ENCODE measurements at places on chromosomes 7 and 10.
A peak's percentile ranks its signal among the peaks of the same experiment; 100 is the strongest.

DNA sequence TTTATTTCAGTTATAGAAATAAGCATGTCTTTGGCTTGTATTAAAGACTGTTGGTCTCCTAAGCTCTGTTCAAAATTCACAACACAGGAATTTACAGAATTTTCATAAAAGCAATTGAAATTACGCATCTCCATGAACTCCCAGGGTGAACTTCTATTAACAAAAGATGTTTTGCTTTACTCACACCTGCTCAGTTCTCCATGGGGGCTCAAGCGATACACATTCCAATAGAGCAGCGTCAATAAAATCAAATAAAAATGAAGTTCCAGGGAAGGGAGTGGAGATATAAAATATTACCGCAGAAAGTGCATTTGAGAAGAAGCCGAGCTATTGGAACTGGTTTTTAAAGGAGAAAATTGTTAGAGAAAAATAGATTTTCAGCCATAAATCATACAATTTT lies 41.5 kb upstream of the ZNF438 start:
- no peak for DNase-seq

DNA sequence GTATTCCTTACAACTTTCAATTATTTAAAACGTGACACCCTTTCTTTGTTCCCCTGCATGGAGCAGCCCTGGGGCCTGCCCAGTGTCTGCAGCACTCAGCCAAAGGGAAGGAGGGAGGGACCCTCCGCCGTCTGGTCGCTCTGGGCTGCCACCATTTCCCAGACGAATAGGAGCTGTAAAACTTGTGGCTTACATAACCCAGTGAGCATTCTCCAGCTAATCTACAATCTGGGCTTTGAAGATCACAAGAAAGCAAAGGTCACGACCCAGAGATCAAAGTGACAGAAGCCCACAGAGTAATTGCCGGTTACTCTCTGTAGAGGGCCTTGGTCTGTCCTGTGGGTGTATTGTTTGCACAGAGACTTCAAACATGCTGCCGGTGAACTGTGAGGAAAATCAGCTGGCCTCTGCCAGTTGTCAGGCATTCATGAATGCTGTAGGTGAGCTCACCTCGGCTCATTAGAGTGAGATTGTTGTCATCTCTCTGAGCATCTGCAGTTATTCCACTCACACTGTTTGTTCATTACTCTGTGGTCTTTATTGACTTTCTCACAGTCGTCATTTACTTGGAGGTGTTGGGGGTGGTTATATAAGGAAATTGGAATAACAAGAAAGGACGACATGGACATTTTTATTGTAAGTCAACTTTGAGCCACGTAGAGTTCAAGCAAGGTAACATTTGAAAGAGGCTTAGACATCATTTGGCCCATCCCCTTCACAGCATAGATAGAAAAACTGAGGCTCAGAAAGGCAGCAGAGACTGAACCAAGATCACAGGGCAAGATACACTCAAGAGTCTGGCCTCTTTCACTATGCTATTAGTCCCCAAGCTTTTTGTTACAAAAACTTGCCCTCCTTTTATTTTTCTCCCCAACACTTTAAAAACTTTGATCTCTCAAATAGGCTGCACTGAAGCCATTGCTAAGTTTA lies 619.8 kb downstream of the LRMDA start:
- no peak for DNase-seq

GRCh38 chr10:73931767-73932619 lies 21.1 kb downstream of the PLAU start:
- DNase-seq = peak; percentile 58

DNA sequence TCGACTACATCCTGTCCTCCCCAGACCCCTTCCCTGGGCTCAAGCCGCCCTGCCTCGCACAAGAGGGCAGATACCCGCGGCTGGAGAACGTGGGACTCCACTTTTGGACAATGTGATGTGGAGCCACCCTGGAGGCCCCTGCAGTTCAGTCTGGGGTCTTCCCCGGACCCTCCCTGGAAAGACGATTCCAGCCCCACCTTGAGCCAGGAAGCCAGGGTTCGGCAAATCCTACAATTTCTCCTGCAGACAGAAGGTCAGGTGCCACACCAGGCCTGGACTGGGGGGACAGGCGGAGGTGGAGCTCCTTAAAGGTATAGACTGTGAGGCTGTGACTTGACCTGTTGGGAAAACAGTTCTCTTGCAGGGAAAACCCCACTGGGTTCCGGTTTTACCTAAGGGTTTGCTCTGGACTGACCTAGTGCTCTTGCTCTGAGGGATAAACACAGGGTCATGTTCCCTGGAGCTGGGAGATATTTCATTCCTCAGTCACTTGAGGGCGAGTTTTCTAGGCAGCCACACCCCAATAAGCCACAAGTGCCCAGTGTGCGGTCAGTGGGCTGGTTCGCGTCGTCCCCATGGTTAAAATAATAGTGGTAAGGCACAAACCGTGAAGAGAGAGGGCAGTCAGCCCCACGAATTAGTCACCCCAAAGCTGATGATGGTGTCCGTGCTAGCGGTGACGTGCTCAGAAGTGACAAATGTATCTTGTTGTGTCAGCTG lies 1.6 kb downstream of the FOXL3 start:
- DNase-seq = no peak

DNA sequence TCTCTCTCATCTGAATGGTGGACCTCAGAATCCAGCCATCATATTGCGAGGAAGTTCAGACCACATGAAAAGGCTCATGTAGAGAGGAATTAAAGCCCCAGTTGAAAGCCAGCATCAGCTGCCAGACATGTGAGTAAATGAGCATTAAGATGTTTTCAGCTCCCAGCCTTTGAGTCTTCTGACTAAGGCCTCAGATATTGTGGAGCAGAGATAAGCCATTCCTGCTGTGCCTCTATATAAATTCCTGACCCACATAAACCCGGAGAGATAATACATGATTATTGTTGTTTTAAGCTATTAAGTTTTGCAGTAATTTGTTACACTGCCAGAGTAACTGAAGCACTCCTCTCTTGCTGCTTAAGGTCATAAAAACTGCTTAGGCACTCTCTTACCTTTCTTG lies 14.6 kb downstream of the FAM149B1 start:
- DNase-seq = no peak

GRCh38 chr7:50812841-50813475 lies 30.3 kb upstream of the GRB10 start:
- DNase-seq = no peak

DNA sequence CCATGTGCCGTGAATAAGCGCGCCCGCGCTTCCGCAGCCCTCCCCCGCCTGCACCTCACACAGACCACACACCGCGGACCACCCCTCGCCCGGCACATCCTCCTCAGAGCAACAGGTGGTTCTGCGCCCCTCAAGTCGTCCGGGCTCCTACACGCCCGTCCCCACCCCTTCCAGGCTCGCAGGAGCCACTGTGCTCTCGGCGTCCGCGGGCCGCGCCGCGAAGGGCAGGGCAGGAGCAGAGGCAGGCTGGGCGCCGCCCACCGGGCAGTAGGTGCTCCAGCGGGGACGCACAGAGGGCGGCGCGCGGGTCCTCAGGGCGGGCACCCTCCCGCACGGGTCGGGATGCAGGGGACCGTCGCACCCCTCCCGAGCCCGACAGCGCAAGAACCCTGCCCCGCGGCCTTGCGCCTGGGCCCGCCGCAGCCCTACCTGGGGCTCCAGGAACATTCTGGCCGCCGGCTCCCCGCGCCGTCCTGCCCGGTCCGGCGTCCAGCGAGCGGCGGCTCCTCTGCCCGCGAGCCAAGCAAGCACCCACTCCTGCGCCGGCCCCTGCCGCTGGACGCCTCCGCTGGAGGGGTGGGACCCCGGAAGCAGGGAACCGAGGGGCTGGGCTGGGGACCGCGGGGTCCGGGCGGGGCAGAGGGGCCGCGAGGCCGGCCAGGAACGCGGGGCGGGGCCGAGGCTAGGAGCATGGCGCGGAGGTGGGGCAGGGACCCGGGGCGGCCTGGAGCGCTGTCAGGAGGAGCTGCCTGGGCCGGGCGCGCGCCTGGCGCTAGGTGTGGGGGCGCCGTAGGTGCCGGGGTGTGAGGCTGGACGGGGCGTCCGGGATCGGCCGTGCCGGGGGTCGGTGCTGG lies 37.4 kb downstream of the RASGEF1A start:
- DNase-seq = peak; percentile 25

DNA sequence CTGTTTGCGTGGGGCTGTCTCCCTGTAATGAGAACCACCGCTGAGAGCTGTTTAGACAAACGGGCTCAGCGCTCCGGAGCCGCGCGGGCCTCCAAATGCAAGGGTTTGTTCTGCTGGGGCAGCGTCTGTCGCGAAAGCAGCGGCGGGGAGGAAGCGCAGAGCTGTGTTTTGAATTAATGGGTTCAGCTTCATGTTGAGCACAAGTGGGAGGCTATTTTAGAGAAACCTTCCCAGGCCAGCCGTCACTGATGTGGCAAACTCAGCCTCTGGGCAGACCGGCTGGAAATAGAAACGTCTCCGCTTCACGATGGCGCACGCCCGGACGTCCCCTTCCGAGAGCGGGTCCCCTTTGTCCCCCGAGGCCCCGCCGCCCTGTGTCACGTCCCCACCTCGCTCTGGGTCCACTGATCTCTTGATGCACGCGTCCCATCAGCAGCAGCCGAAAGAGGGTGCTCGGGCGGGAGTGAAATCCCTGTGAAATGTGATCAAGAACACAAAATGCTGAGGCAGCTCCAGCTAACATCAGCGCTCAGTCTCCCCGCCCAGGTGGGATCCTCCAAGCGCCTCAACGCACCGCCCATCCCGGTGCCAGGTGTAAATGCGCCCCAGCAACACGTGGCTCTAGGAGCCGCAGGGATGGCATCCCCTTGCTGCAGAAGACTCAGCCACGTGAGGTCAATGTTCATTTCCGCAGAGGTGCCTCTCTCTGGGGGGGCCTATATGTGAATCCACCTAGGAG lies 44.9 kb downstream of the BAMBI start:
- no peak for DNase-seq

DNA sequence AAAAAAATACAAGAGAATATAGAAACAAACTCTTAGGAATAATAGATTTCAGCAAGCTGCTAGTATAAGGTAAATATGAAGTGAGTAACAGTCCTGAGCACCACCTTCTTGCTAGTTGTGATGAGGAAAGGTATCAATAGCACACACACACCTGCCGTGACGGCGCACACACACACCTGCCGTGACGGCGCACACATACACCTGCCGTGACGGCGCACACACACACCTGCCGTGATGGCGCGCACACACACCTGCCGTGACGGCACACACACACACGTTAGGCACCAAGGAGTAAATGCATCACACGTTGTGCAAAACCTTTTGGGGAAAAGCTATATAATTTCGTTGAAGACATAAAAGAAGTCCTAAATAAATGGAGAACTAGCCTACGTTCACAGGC lies 4.7 kb upstream of the JAKMIP3 start:
- DNase-seq = no peak

- no peak for DNase-seq
These were observed 101.5 kb downstream of the GRM3 start for GRCh38 chr7:86745013-86745745.

- DNase-seq = no peak
These were observed 69.5 kb upstream of the CHST15 start for GRCh38 chr10:124162774-124163354.

DNA sequence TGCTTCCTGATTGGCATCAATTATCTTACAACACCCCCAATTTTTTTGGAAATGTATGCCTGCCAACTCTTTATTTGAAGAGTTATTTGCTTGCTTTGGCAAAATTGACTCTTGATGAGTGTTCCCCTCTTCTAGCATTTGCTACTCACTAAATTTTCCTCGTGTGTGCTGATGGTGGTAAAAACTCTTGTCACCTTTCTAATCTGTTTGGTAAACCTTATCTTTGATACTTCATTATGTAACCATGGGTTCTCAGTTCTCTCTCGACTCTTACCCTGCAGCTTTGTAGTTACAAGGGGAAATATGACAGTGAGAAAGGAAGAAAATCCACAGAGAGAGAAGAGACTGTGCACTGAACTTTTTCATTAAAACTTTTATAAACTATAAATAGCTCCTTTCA lies 102.5 kb downstream of the CDK14 start:
- no peak for DNase-seq

GRCh38 chr10:130136226-130137089 lies at the start of gene GLRX3:
Gene GLRX3, plus strand, starts transcription at chr10:130136391. Its CDS starts 30 bp downstream, at chr10:130136421.
- peak; percentile 85 for DNase-seq

DNA sequence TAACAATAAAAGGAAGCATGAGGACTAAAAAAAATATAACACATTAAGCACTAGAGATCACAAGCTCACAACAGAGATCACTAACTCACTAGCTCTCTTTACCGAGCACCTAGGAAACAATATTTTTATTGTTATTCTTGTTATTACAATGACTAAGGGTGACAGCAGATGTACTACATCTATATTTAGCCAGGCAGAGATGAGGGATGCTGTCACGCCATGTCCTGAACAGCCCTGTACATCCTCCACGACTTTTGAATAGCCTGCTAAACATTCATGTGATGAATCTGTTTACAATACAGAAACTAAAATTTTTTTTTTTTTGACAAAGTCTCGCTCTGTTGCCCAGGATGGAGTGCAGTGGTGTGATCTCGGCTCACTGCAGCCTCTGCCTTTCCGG lies 22.7 kb downstream of the FAM133B start:
- DNase-seq = no peak

GRCh38 chr10:98676895-98677294 lies 230.2 kb upstream of the HPS1 start:
- no peak for DNase-seq

- no peak for DNase-seq
These were observed 62.9 kb downstream of the ELMO1 start for GRCh38 chr7:37385787-37386186.

DNA sequence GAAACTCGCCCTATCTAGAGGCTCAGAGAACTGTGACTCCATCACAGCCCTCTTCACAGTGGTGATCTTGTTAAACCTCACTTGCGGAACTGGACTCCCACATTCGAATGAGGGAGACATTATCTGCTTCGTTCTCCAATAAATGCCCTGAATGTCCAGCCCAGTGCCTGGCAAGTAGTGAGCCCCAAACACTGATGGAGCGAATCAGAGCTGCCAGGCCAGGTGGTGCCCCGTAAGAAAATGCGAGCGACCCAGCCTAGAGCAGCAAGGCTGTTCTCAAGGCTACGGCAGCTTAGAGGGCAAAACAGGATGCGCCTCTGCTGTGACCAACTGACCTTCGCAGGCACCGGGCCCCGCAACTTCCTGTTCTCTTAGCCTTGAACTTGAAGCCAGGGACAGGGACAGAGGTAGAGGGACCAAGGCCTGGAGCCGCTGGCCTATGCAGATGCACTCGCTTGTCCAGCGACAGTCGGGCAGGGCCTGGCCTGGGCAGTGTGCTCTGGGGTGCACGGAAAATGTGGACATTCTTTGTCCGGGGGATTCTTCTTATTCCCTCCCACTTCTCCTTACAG lies 217.6 kb downstream of the TCERG1L start:
- DNase-seq = no peak

GRCh38 chr7:5170251-5170650 lies 19.8 kb upstream of the WIPI2 start:
- DNase-seq = no peak

GRCh38 chr10:64486149-64486548 lies 964.9 kb downstream of the REEP3 start:
- DNase-seq = no peak

DNA sequence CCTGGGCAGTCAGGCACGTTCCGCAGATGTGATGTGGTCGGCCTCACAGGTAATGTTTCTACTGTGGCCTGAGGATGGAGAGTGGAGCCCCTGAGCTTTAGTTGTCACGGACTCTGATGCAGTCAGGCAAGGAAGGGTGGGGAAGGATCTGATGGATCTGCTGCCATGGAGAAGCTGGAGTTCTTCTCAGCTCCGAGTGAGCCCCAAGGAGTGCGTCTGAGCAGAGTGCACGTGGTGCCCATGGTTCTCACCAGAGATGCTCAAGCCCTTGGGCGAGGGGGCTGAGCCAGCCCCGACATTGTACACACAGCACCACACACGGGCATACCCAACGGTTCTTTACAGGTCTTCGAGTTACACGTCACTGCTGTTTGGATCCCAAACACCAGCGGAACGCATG lies 192.5 kb downstream of the EBF3 start:
- DNase-seq = no peak

- DNase-seq = no peak
These were observed 4.9 kb upstream of the KLHL7 start for GRCh38 chr7:23100697-23101096.
